ENCODE measurements at places on chromosomes 7 and 10.

GRCh38 chr7:7323921-7324320, 141.6 kb downstream of the C1GALT1 start:
- DNase-seq, result no peak

DNA sequence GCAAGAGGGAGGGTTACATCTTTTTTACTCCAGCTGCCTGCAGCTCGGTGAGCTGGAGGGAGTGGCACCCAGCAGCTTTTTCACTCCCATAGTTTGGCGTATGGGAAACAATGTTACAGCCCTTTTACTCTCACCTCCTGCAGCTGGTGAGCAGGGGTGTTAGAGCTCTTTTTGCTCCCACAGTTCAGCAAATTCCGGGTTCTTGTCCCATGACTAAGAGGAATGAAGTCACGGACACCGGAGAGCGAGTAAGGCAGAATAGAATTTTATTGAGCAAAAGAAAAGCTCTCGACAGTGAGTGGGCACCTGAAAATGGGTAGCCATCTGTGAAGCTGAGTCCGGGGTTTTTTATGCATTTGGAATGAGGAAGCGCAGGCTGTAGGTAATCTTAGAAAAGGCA, 446.6 kb downstream of the GFRA1 start:
- no peak for DNase-seq

DNA sequence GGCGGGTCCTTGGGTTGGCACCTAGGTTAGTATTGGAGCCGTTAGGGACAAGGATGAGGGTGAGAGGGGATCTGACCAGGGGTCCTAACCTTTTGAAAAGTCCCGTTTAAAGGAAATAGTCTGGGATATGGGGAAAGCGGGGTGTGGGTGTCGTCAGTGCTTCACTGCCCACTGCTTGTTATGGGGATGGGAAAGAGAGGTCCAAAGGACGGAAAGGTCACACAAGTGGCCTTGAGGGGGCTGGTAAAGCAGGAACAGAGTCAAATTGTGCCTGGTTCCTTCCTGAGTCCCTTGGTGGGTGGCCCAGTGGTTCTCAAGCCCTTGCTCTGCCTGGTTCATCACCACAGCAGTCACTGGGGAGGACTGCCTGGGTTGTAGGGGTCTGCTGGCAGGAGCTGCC, 2.6 kb upstream of the ZNF775 start:
- DNase-seq, result no peak

GRCh38 chr7:51346126-51346525, 29.5 kb upstream of the COBL start:
- no peak for DNase-seq

DNA sequence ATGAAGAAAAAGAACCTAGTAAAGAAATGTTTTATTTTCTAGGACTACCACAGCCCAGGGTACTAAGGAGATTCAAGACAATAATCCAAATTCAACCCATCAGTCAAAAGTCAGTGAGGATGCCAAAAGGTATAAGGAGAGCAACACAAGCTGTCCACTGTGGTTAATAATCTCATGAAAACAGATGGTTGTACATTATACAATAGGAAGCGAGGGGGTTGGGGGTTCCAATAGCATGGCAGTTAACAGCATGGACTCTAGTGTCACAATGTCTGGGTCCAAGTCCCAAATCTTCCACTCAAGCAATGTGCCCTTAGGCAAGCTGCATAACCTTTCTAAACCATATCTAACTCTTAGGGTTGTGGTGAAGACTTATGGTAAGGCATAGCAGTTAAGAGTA, 35.1 kb downstream of the BRAF start:
- peak; percentile 83 for DNase-seq

GRCh38 chr7:31853380-31853779, 166.4 kb downstream of the PPP1R17 start:
- DNase-seq, result no peak

DNA sequence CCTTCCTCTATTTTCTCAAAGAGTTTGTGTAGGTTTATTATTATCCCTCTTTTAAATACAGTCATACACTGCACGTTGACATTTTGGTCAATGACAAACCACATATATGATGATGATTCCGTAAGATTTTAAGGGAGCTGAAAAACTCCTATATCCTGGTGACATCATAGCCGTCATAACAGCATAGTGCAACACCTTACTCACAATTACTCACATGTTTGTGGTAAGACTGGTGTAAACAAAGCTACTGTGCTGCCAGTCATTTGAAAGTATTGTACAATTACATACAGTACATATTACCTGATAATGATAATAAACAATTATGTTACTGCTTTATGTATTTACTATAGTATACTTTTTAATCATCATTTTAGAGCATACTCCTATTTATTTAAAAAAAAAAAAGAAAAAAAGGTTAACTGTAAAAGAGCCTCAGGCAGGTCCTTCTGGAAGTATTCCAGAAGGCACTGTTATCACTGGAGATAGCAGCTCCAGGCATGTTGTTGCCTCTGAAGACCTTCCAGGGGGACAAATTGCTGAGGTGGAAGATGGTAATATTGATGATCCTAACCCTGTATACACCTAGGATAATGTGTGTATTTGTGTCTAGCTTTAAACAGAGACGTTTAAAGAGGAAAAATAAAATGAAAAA, 123.3 kb upstream of the CDK1 start:
- peak; percentile 12 for DNase-seq

DNA sequence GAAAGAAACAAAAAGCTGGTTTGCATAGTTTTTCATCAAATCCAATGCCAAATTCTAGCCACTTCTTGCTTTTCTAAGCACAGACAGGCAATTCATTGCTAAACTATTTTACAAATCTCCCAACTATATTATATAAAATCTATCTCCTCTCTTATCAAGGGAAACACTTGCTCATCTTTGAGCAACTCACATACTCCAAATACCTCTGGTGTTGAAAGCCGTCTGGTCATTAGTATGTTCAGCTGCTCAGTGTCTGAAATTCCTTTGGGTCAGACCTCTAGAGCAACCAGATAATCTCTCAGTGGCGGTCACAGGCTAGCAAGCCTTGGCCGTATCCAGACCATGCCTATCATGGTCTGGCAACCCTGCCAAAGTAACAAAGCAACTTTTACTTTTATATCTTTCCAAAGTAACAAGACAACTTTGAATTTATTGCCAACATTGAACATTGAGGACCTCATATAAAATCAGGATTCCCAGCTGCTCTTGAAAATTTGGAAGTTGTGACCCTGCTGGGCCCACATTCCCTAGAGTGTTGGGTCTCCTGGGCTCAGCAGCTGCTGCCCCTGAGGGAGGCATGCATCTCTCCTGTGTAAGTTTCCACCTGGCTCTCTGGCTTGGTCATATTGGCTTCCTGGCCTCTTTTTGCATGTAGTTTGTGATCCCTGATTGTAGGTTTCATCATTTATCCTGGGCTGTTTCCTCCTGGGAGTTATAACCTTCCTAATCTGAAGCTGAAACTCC, 56.8 kb upstream of the LANCL2 start:
- DNase-seq, result no peak

DNA sequence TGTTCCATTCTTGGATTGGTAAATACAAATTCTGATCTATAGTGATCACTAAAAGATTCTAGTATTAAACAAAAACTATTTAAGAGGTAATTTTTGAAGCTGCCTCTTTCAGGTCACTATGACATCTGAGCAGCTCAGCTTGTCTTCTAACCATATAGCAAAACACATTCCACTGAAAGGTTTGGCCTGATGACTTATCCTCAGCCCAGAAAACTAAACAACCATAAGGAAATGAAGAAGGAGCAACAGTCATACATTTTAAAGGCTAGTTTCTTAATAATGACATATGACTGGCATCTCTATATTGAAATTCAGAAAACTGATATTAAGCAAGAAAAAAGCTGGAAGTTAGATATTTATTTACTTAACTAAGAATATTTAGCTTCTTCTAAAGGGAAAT, 24.6 kb downstream of the NT5C2 start:
- DNase-seq, result no peak

- DNase-seq, result no peak
Measured at GRCh38 chr10:73803680-73804286, 7.6 kb downstream of the NDST2 start.

- DNase-seq, result no peak
Measured at GRCh38 chr10:1643908-1644179, 93.5 kb downstream of the ADARB2 start.
